Right kidney (tissue), 9 donors: ENCODE measurements at places on chromosomes 6 and 20.

DNA sequence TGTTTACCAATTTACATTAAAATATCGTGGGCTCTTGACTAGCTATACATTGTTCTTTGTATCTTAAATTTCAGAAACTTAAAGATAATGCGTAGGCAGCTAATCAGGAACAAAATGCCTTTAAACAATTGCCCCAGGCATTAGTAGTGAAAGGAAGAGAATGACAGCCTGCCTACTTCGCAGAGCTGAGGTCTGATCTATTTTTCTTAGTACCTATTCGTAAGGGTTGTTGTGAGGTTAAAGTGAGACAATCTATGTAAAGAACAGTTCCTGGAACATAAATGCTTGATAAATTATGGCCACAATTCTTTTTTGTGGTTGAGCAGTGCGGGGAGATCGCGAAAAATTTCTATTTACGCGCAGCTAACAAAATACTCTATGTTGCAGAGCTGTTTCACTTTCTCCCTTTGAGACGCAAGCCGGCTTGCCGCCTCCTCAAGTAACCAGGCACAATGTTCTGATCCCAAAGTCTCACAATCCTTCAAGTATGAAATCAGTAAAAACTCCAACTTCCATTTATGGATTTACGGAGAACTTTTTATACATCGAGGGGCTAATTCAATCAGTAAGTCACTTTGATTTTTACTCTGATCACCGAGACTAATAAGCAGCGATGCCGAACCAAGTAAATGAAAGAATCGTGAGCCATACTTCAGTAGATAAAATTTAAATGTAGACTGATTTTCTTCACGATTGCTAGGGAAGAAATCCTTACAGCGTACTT, 878 bp upstream of the PNRC1 start:
- DNase-seq, result peak; percentile 89

DNA sequence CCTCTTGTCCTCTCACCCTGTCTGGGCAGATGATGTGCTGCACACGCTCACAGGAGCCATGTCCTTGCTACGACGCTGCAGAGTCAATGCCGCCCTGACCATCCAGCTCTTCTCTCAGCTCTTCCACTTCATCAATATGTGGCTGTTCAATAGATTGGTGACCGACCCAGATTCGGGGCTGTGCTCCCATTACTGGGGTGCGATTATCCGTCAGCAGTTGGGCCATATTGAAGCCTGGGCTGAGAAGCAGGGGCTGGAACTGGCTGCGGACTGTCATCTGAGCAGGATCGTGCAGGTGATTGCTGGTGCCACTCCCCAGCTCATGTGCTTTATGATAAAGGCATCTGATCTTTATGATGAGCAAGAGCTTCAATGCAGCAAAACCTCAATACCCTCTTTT, 82.3 kb upstream of the KIF25 start:
- DNase-seq, result no peak

DNA sequence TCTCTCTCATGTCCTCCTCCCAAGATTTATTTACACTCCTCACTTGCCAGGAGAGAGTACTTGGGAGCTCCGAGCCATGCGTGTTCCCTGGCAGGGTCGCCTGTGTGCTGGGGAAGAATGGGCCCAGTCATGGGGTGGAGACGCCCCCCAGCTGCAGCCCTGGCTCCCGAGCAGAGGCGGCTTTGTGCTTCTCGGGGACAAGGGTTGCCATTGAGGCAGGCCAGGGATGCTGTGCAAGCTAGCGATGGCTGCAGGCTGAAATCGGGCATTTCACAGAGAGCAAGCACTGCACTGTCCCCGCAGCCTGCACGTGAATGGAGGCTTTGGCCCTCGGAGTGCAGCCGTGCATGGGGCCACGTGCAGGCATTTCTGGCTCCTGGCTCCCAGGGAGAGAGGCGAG, 23.8 kb downstream of the PHACTR3 start:
- DNase-seq, result no peak

GRCh38 chr20:20691477-20692235, 20.8 kb downstream of the RALGAPA2 start:
- DNase-seq, result no peak

- DNase-seq, result peak; percentile 33
Observed at GRCh38 chr6:166106076-166106686, 61.5 kb downstream of the TBXT start.

DNA sequence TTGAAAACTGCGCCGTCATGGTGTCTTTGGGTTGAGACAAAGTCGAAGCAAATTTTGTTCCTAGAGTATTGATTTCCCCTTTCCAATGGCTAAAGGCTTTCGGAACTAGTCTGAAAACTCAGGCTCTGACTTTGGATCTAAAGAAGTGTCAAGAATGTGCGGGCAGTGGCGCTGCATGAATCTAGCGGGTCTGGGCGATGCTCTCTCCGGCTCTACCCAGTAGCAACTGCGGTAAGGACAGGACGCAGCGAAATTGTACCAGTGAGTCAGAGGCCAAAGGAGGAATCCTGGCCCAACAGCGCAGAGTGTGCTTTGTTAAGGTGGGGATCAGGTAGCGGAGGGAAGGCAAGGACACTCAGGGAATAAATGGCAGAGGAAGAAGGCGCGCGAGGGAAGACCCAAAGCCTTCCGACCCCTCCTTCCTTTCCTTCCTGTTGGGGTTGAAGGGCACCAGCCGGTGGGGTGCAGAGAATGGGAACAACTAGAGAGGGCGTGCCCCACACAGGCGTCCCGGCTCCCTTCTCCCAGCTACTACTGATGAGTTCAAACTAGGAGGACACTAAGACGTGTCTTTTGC, 32.1 kb downstream of the HLA-F start:
- no peak for DNase-seq

- DNase-seq, result no peak
Observed at GRCh38 chr6:91669154-91669870, 1082.4 kb upstream of the MAP3K7 start.

DNA sequence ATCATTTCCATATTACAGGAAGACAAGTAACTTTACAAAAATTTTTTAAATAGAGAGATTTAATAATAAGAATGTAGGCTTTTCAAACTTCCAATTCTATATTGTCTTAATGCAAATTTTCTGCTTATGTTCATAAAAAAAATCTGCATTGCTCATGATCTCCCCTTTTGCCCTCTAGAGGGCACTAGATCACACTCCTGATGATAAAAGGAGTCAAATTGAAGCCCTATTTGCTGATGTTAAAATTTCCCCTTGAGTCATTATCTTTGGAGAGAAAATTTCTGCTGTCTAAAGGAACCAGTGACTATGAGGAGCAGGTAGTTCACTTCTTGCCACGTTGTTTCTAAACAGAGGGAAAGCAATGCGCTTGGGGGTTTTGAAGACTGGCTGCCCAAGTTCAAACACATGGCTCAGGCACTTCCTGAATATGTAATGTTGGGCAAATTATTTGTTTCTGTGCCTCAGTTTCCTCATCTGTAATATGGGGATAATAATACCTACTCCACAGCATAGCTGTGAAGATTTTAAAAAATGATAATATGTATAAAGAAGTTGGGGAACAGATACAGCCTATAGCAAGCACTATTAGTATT, 874.2 kb downstream of the TFAP2A start:
- DNase-seq, result no peak

GRCh38 chr6:139050770-139051313, 22.3 kb downstream of the ABRACL start:
- no peak for DNase-seq

DNA sequence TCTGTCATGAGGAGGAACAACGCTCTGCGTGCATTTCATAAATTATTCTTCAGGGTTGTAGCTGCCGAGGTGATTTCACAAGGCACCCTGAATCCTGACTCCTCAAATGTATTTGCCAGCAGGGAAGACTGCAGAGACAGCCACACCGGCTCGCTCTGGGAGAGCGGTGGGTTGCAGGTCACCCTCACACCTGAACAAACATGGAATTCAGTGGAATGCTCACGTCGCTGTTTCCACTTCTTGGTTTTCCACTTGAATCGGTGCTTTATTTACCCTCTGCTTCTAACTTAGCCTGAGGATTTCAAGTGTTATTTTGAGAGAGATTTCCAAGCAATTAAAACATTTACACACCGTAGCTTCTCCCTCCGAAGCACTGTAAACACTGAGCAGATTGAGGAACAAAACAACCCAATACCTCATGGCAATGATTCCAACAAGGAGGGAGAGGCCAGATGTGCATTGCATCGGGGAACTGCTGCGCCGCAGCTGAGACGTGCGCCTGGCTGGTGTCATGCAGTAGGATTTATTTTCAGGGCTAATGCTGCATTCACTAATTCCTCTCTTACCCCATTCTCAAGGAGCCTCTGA, 59.5 kb upstream of the GGTLC1 start:
- peak; percentile 28 for DNase-seq

GRCh38 chr6:55980627-55981211, 105.3 kb upstream of the BMP5 start:
- DNase-seq, result peak; percentile 15

DNA sequence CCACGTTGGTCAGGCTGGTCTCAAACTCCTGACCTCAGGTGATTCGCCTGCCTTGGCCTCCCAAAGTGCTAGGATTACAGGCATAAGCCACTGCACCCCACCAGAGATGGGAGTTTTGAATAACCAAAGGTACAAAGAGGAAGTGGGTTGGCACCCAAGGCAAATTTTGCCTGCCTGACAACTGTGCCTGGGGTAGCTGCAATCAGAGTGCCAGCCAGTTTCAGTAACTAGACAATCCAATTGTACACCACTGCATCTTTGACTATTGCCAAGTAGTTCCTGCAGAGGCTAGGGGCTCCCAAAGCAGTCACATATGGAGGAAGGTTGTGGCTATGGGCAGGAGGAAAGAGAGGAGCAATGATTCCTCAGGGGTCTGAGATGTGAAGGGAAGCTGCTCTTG, 16.6 kb downstream of the ZC3H12D start:
- no peak for DNase-seq

GRCh38 chr6:10084111-10084986, 330.5 kb downstream of the TFAP2A start:
- DNase-seq, result no peak
